ENCODE measurements at places on chromosomes 5 and 9.

- no peak for DNase-seq
These were observed 115.6 kb downstream of the PDE8B start for GRCh38 chr5:77325921-77326541.

GRCh38 chr9:125696106-125696647 lies 10.8 kb downstream of the MAPKAP1 start:
- no peak for DNase-seq

- DNase-seq, result no peak
These were observed 11.4 kb downstream of the ASTN2 start for GRCh38 chr9:117403403-117403811.

DNA sequence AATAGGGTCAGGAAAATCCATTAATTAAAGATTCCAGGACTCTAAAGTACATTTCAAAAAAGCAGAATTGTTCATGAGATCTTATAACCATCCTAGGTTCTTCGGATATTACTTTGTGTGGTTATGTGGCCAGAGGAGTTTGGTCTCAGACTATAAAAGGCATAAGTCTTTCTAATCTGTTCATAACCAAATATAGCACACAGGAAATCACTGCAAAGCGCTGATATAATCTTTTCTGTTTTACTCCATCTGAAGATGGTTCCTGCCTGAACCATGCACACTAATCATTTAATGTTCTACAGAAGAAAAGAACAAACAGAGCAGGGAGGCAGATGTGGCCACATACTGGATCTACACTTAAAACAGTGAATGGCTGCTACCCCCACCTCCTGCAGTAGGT lies 182.8 kb downstream of the SEMA5A start:
- no peak for DNase-seq

GRCh38 chr5:111901296-111901695 lies 144.3 kb upstream of the NREP start:
- DNase-seq, result no peak

- DNase-seq, result no peak
These were observed 303 bp downstream of the LIFR start for GRCh38 chr5:38556088-38556598.

DNA sequence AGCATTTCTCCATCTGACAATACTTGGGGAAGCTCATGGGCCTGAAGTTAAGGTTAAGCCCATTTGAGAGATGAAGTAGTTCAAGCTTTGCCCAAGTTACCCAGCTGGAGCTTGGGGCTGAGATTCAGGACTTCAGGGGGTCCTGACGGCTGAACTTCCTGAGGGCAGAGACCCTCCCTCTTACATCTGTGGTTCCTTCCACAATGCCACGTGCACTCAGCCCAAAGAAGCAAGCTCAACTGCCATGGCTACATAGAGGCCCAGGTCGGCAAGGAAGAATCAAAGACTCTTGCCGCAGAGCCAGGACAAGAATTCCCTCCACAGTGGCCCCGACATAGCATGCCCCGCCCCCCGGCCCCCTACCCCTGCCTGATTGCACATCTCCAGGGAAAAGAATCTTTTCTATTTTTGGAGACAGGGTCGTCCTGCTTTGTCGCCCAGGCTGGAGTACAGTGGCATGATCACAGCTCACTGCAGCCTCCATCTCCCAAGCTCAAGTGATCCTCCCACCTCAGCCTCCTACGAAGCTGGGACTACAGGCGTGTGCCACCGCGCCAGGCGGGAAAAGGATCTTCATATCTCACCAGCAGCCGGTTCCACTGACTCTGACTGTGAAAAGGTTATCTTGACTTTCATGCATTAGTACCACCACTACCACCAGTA lies 9.2 kb downstream of the PHF19 start:
- DNase-seq, result no peak

DNA sequence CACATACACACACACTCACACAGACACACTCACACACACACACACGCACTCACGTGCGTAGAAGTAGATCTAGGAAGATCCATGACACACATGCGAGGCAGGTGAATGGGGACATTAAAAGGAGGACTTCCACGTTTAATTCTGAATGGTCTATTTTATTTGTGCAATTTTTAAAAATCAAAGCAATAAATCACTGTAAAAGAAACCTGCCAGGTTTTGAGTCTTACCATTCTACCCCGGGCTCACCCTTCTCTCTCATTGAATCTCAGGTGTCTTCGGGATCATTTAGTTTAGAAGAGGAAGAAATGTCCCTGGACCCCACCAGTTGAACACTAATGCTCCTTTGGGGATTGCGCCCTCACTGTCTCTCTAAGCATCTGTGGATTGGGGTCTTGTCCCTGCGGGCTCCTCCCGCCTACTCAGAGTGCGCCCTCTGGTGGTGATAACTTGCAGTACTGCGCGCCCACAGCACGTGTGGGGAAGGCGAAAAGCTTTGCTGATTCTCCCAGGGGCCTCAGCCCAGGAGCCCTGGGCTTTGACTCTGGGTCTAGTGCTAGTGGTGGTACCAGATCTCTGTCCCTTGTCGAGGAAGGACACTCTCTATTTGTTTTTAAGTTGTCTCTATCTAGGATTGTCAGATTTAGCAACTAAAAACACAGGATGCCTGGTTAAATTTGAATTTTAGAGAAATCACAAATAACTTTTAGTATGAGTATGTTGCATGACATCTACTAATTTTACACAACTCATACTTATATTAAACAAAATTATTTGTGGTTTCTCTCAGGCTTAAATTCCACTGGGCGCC lies 34.8 kb downstream of the BOD1 start:
- DNase-seq, result peak; percentile 4

- no peak for DNase-seq
These were observed 124.2 kb downstream of the WNK2 start for GRCh38 chr9:93308158-93308602.

GRCh38 chr5:67536866-67537265 lies 340.3 kb upstream of the CD180 start:
- DNase-seq, result no peak

DNA sequence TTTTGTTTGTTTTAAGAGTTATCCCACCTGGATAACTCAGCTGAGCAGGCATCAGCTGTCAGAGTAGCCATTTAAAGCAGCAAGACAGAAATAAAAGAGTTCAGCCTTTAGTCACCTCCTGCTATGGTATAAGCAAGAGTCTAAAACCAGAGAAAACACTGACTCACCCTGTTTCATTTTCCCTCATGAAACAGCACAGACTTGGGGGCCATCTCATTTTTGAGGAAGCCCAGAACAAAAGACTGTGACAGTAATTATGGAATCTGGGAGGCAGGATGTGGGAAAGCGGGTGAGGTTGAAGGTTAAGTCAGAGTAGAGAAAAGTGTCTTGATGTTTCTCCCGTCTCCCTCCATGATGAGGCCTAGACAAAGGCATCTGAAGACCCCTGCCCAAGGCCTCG lies 90.2 kb upstream of the FAM174A start:
- no peak for DNase-seq

Data from stimulated activated naive CD4-positive, alpha-beta T cell treated with Interleukin-2 at 50 U/mL for 16 hours (primary cell).